ENCODE measurements at places on chromosomes 12 and 14.

- DNase-seq: no peak
Measured at GRCh38 chr12:28507033-28507432, 316.8 kb downstream of the CCDC91 start.

- no peak for DNase-seq
Measured at GRCh38 chr12:128754275-128754674, 69.5 kb downstream of the SLC15A4 start.

GRCh38 chr12:5050542-5050941, 6.9 kb downstream of the KCNA5 start:
- no peak for DNase-seq

DNA sequence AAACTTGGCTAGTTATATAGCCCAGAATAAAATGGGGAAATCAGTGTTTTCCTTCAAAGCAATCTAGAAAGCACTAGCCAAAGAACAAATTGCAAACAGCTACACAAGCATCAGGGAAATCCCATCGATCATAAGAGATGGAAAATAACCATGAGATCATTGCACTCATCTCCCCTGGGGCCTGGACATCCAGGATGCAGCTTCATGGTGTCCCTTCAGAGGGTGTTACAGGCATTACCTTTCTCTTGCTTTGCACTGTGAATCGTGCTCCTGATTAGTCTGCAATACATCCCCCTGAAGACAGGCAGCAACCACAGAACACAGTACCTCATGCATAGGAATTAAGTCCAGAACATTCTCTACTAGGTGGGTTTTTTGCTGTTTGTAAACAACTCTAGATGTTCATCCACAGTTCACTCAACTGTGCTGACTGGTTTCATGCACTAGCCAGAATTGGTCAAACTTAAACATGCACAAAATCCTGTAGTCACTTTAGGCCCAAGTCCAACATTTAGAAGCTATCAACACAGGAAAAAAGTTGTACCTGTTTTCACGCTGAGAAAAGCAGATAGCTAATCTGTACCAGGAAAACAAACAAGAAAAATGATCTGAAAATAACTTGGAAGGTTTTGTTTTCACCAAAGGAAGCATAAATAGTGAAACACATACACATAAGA, 120.1 kb downstream of the ZFP36L1 start:
- no peak for DNase-seq

DNA sequence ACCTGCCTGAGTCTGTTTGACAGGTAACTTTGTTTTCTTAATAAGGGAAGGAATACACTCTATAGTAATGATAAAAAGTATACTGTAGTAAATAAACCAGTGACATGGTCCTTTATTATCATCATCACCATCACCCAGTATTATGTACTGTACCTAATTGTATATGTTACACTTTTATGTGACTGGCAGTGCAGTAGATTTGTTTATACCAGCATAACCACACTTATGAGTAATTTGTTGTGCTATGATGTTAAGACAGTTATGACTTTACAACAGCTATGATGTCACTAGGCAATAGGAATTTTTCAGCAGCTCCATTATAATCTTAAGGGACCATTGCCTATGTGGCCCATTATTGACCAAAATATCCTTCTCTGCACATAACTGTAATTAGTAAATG, 155.0 kb downstream of the NUBPL start:
- no peak for DNase-seq

DNA sequence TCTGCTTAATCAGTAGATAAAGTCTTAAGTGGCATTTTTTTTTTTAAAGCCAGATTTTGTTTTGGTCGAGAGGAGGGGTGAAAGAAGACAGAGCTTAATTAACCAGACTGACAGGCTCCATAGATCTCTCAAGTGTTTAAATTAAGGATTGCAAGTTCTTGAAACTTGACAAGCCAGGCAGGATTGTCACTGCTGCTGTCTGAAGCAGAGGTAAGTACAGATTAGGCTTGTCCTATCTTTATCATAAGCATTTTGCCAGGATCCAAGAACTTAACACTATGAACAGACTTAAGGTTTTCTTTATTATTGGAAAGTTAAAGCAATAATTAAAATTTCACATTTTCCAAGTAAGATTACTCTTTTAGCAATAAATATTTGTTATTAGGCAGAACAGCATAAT, 179.6 kb upstream of the LMO3 start:
- DNase-seq: no peak

DNA sequence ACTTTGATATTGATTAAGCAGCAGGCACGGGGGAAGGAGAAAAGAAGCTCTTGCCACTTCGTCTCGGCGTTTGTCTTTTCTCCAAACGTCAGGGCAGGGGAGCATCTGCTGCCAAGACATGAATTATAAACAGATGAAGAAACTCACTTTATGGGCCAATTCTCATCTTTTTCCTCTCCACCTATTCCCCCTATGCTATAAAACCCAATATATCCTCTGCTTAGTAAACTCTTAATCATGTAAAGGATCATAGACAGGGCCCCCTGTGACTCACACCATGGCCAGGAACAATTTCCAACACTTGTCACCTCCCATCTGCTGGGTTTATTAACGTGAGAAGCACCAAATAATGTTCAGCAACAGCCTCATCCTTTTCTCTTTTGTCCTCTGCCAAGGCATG, 1092.1 kb upstream of the TMEM132C start:
- DNase-seq: no peak

GRCh38 chr12:103114296-103115055, 157.0 kb downstream of the ASCL1 start:
- no peak for DNase-seq

GRCh38 chr12:12505544-12506495, 56.8 kb downstream of the DUSP16 start:
- no peak for DNase-seq

DNA sequence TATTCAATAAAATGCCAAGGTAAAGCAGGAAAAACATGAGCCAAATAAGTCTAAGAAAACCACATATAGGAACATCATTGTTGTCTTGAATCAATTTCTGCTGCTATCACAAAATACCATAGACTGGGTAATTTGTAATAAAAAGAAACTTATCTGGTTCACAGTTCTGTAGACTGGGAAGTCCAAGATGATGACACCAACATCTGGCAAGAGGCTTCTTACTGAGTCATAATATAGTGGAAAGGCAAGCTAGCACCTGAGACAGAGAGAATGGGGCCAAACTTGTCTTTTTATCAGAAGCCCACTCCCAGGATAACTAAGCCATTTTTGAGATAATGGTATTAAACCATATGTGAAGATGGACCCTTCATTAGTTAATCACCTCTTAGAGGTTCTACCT, 975.9 kb downstream of the FLRT2 start:
- DNase-seq: no peak
